ENCODE measurements at places on chromosomes 2 and 18.

DNA sequence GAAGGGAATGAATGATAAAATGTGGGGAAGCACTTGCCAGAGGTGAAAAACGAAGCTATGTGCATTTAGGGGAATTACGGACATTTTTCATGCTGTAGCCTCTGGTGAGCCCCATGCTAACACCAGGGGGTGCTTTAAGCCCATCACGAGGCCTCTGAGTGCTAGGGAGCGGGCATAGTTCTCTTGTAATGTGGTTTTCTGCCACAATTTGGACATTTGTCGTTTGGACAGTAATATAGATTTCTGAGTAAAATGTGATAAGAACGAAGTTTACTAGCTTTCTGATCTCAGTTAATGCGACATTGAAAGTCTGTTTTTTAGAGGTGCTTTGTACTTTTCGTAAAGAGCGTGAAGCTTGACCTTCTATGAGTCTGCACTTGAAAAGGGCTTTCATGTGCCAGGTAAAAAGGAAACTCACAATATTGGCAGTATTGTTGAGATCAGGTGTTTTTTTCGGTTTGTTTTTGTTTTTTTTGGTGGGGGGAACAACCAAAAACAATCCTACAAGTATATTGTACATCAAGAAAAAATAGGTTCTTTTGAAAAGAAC, 50.6 kb downstream of the TRAF3IP1 start:
- no peak for DNase-seq

DNA sequence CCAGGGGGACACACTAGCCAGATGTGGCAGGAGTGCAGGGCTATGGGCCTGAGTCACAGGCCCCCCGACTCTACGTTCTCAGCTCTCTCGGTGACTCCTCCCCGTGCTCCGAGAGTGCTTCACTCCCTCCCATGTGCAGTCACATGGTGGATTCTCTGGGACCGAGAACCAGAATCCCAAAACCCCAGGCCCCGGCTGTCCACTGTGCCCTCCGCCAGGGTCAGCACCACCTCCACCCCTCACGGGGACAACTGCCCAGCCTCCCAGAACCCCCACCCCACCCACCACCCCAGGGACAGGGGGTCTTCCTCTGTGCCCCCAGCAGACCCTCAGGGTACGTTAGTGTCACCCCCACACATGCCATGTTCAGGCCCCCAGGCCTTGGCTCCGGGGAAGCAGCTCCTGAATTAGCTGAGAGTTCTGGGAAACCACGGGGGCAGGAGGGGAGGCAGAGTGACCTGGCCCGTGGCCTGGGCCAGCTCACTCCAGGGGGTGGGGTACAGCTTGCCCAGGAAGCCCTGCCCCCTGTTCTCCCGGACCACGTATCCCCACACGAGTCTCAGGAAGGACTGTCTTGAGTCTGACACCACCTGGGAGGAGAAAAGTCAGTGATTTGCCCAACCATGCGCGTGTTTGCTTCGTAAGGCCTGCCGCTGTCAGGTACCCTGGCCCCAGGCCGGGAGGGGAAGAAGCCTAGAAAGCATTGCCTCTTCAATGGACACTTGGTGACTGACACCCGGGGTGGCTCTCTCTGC, 4.4 kb downstream of the RAMP1 start:
- no peak for DNase-seq

DNA sequence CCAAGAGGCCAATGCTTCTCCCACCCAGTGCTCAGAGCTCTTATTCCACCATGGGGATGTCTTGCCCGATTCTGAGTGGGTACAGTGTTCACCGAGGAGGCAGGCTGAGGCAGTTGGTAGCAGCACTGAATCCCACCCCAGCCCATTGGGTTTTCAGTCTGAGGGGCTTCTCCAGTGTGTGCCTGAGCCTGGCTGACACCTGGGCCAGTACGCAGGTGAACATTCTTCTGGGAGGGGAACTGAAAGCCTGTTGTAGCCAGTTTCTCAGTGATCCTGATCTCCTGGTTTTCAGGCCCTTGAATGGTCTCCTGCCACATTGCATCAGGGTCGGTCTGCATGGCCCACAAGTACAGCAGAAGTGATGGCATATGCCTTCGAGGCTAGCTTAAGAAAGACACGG, 98.2 kb downstream of the TMEM17 start:
- DNase-seq, result no peak

DNA sequence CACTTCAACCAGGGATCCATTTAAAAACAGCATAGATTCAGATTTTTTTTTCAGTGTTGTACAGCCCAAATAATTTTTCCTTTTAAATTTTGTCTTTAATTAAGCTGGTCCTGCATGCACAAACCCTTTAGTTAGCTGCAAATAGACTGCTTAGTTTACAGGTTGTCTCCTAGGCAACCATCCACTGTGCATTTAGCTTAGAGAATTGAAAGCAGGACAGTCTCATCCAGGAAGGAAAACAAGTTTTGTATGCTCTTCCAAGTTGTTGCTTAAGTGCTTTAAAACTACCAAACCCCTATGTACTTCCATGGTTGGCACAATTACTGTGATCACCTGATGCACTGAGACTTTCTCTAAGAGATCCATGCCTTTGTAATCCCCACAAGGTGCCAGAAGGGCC, at the start of gene MAP3K19:
MAP3K19 (minus strand) TSS at position 148 of the 400 bp plus-strand sequence. CDS start 22,800 bp downstream, outside the sequence.
- no peak for DNase-seq

DNA sequence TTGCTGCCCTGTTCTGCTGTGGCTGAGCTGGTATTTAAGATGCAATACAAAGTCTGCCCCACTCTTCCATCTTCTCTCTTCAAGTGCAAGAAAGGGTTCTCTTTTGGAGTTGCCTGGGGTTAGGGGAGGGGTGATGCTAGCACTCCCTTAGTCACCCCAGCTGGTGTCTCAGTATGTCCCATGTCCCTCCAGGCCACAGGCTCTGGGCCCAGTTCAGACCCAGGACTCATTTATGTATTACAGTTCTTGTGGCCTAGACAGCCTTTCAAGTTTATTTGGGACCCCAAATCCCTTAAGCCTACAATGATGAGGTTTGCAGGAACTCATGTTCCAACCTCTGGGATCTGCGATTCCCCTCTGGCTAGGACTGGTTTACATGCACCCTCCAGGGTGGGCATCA, 47.2 kb upstream of the CCDC141 start:
- no peak for DNase-seq

GRCh38 chr2:180240774-180241173, 233.7 kb upstream of the CWC22 start:
- no peak for DNase-seq
